Renal cortex interstitium (tissue), 15 donors: ENCODE measurements at places on chromosomes 4 and X.

- no peak for DNase-seq
Observed at GRCh38 chr4:166045457-166045856, 172.4 kb downstream of the TLL1 start.

GRCh38 chr4:77652237-77652897 is 46.7 kb downstream of the CXCL13 start:
- DNase-seq, result peak; percentile 1

GRCh38 chr4:48157271-48157670 is 23.2 kb upstream of the TXK start:
- DNase-seq, result no peak

DNA sequence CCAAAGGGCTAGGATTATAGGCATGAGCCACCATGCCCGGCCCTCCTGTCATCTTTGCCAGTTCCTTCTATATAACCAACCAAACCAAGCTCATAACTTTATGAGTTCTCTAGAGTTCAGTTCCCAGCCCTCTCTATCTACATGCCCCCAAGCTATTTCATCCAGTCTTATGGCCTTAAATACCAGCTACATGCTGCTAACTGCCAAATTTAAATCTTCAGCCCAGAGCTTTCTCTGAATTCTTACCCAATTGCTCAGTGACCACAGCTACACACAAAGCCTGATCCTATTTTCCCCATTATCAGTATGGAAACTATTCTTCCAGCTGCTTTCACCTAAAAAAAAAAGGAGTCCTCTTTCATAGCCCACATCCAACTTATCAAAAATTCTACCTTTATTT is 23.1 kb downstream of the TMEM184C start:
- DNase-seq, result no peak
